ENCODE measurements at places on chromosomes 5 and 9. TPM values are rescaled to one million over a fixed set of nuclear protein-coding genes. Genes with fewer than 3 reads are reported as not detected.

IFNK gene
- polyA plus RNA-seq, result not detected

RASGRF2 gene
- polyA plus RNA-seq, result 1.1 TPM

IQGAP2 gene
- 36.8 TPM for polyA plus RNA-seq

FAM221B gene
- not detected for polyA plus RNA-seq

- DNase-seq, result no peak
Measured at GRCh38 chr9:125466411-125466810, 204.8 kb downstream of the GAPVD1 start.

- no peak for DNase-seq
Measured at GRCh38 chr5:171525085-171525484, 105.6 kb downstream of the FGF18 start.

DNA sequence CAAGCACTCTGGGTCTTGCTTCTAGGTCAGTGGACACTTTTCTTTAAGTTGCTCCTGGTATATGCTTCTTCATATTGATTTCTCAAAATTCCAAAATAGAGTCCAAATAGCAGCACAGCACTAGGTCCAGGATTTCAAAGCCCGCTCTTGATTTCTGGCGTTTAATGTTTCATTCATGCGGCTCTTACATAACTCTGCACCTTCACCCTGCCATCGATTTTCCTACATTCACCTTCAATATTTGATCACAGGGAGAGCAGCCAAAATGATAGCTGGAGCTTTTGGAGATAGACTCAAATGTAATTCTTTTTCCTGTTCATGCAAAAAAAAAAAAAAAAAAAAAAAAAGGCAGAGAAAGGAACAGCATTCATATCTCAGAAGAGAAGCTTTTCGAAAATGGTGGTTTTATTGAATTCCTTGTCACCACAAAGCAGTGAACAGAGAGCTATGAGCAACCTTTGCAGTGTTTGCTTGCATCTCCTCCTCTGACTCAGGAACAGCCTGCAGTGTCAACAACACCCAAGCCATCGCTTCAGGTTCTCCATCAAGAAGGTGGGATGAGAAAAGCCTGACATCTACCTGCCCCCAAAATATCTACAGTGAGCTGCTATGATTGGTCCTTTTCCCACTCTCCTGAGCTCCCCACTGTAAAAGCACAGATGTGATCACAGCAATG is 97.8 kb downstream of the MED10 start:
- no peak for DNase-seq

DNA sequence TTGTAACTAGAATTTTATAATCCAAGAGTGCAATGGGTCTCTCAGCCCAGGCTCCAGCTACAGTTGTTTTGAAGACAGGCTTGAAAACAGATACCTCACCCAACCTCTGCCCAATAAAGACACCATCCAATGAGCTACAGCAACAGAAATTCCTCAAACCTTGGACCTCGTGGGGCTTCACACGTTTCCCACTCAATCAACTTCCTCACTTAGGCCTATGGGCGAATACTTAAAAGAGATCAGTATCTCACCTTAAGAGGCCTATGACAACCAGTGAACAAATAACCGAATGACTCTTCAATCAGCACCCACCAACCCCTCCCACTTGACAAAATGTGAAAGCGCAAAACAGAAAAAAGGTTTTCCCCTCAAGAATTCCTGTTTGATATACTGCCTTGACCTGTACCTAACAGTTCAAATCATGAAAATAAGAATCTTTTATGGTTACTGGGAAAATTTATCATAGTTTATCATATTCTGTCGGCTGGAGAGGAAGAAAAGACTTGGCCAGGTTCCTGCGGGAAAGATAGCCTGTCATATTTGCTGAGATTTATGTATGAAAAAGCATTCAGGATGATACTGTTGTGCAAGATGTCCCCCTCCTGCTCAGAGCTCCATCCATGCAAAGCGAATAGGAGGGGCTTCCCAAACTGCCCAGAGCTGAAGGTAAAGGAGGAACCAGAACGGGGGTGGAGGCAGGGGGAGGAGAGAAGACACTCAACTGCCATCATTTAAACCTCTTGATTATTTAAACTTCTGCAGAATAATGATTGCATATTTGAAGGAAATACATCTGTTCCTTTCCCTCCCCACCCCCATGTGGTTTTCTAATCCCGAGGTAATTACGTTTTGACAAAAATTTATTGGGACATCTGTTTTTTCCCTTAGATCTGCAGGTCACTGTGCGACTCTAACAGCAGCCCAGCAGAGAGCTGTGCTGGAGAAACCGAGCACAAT is 256.3 kb downstream of the NFIB start:
- DNase-seq, result no peak

DNA sequence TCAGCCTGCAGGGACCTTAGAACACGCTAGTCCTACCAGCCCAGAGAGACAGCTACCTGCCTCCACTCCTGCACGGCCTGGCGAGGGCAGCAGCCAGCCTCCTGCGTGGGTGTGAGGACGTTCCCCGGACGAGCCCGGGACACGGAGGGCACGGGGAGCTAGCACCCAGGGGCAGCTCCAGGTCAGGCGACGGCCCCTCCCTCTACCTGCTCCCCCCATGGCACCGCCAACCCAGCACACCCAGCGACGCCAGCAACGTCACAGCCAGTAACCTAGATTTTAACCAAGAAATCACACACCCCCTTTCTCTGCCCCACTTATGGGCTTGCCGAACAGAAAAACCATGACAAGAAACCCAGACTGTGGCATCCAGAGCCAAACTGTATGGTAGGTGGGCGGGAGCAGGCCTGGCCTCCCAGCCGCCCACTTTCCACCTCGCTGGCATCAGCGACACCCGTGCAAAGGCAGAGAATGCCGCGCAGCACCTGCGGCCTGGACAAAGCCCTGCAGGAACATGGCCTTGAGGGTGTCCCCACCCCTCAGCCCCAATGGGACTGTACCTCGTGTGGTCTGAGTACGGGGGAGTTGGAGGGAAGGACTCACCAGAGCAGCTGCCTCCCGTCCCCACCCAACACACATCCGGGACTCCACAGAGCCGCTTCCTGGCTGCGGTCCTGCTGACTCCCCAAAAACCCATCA is 47.9 kb downstream of the NACC2 start:
- no peak for DNase-seq

DNA sequence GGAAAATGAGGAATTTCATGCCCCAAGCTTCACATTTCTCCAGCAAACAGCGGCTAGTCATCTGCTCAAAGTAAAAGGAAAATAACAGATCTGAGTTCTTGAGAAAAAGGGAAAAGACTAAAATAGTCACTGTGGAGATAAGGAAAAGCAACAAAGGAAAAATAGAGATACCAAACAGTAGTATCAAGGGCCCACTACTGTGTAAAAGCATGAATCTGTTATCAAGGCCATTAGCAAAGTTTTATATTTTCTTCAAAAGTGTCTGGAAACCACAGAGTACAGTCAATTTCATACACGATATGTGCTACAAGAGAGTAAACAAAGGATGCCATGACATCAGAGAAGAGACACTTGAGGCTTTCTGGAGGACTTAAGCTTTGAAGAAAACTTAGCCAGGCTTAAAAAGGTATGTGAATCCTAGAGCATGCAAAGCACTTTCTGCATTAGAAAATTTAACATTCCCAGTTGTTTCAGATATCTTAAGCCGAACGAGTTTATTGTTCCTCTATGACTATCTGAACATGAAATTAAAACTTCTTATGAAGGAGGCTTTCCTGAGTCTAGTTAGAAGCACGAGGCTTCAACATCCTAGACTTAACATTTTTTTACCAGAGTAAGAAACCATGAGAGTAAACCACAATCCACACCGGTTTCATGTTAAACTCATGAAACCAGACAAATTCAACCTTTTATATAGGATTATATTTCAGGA is 1.2 kb downstream of the TTC33 start:
- DNase-seq, result no peak

- no peak for DNase-seq
Measured at GRCh38 chr5:151139646-151140045, 17.9 kb downstream of the ANXA6 start.

DNA sequence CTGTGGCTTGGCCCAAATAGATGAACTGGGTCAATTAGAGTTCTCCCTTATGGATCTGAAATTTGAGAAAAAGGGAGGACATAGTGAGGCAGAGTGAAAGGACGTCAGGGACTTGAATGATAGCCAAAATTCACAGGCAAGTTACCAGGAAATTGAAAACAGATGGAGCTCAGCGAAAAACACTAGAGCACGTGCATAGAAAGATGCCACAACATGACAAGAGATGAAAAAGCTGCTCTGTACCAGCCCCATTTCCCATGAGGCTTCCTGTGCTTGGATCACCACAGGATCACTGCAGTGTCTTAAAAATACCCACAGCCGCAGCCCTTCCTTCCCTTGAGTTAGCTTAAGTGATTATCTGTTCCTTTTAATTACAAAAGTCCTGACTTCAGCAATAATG is 39.0 kb upstream of the HOMER1 start:
- no peak for DNase-seq

- peak; percentile 81 for DNase-seq
Measured at GRCh38 chr5:138953387-138954256, 78.5 kb upstream of the LRRTM2 start.

GRCh38 chr5:23506329-23507236 is 826 bp upstream of the PRDM9 start:
- DNase-seq, result no peak

- no peak for DNase-seq
Measured at GRCh38 chr5:93794954-93795353, 53.6 kb upstream of the POU5F2 start.

DNA sequence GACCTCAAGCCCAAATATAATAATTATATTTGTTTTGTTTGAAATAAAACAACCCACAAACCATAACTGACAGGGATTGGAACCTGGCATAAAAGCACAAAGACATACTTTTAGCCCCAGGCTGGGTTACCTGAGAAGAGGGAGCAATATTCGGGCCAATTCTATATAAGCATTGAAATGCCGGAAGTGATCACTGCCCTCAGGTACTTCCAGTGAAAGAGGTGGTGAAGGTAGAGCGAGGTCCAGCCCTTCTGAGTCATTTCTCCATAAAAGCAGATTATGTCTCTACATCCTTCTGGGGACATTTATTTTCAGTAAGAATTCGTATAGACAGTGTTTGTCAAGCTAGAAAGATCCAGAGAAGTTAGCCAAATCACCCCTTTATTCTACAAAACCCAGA is 59.6 kb downstream of the GCNT4 start:
- no peak for DNase-seq
